Effector CD4-positive, alpha-beta T cell (primary cell): ENCODE measurements at places on chromosomes 6 and 20.

DNA sequence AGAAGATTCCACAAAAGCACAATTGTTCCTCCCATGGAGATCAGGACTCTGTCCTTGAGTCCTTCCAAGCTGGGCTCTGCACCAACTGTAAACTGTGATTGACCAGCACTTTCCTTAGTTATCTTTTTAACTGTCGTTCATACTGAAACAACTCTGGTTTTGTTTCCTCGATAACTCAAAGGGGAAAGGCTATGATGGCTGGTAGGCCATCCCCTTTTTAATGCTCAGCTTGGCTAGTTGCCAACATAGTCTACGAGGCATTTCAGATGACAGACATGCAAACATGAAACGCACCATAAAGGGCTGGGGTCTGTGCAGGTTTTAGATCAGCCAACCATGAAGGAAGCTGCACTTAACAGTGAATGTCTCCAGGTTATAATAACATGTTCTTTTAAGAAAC lies 497.1 kb upstream of the ARID1B start:
- no peak for DNase-seq

DNA sequence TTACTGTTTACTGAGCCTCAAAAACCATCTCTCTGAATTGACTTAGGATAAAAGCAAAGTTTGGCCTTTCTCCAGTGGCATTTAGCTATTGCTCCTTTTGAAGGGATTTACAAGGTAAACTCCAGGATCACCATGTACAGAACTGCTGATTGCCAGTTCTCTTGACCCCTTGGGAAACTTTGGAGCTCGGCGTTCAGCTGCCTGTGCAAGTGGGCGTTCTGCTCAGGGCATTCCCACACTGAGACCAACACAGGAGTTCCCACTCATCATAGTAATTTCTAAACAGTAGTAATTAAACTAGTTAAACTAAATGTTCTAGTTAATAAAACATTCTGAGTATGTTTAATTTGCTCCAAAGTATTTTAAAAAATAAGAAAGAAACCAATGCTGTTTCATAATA lies 14.9 kb downstream of the KCNQ5 start:
- no peak for DNase-seq

GRCh38 chr20:63978319-63979228 lies 868 bp downstream of the SAMD10 start:
- DNase-seq = no peak

DNA sequence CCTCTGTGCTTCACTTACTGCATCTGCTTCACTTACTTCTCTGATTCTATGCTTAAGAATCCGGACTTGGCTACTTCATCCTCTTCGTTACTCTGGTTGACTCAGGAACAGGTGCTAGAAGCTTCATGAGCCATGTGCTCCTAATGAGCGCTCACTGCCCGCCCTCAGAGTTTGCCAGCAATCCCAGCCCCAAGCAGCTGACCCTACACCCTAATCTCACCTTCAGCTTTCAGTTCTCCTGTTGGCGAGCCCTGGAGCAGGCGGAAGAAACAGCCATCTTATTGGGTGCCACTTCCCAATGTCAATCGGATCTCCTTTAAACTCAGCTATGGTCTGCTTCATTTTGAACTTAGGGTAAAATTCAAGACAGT lies 61.3 kb downstream of the FOXA2 start:
- no peak for DNase-seq

GRCh38 chr6:96330884-96331283 lies 190.7 kb upstream of the UFL1 start:
- no peak for DNase-seq

DNA sequence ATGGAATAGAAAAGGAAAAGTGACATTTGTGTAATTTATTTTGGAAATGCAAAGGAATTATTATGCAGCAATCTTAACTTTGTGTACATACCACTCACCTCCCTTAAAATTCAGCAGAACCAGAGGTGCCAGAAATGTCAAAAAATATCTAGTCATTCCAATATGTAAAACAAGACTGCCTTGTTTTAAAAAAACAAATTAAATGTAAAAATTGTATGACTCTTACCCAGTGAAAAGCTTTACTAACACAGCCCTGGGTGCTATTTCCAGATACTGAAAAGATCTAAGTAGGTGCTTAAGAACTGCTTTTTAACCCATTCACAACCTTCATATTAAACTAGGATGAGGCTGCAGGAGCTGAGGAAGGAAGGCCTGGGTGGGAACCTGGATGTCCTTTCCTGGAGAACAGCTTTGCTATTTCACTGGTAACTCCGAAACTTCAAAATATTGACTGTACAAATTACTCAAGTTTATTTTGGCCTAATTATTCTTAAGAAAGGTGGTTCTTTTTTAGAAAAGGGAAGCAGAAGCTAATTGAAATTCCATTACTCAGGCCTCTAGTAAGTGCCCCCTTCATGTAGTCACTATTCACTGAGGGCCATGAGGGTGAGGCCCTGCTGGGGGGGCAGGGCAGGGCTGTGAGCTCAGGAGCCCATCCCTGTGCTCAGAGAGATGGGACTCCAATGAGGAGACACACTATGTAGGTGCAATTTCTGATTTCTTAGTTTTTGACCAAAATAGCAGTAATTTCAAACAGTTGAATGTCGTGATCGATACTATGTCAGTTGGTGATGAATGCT lies 139.6 kb downstream of the MAP3K4 start:
- DNase-seq = no peak

DNA sequence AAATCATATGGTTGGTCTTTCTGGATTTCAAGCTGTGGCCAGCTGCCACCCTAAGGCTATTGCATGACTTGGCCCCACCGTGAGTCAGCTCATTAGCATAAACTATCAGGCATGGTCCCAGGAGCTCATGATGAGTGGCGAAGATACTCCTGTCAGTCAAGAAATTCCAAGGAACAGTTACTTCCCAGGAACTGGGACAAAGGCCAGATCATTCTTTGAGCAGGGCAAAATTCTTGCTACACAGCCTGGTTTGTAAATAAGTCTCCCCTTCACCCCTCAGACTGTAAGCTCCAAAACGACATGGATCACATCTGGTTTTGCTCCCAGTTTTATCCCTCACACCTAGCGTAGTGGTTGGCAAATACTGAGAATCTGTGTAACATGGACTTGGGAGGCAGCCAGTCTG lies 33.0 kb upstream of the KIAA1586 start:
- no peak for DNase-seq

- DNase-seq = no peak
These were observed 535.2 kb upstream of the ID4 start for GRCh38 chr6:19301980-19302379.

DNA sequence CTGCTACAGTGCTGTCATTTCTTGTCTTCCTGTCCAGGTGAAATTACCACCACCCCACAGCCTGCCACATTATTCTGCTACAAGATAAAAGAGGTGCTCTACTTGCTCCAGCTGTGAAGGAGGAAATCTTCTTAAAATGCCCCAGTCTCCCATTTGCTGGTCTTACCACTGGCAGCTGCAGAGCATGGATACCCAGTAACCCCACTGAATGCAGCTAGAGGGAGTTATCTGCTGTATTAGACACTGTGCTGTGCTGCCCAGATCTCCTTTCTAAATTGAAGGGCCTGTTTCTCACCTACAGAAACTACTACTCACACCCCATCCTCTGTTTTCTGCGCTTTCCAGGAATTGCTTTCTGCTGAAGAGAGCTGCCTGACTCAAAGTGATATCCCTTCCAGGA lies 517.8 kb downstream of the PKHD1 start:
- no peak for DNase-seq

GRCh38 chr20:1927217-1927616 lies 32.0 kb downstream of the SIRPA start:
- DNase-seq = no peak

DNA sequence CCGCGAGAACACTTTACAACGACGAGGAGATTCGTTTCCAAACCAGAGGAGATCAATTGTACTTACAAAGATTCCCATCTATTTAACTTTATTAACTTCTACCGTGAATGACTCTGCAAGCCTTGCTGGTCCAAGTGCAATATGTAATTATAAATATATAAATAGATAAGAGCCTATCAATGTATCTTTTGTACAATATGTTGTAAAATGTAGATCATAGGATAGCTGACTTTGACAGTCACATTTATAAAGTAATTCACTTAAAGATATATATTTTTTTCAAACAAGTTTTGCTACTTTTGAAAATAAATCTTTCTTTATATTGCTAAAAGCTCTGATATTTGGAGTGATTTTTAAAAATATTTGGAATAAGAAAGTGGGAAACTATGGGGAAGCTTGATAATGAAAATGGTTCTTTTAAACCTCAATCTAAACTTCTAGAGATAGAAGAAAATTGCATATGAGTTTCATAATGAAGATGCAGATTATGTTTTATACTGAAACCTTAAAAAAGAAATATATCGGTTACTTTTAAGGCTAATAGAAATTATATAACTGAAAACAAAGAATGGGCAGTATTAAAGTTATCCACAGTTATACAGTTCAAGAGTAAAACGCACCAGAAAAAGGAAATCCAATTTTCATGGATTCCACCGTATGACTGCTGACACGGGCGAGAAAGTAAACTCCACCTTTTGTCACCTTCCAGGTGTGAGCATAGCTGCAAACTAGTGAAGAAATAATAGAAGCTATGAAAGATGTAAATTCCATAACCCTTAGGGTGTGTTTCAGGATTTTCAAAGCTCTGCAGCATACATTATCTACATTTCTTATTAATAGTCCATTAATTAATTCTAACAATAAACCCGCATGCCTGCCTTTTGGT lies 3.3 kb downstream of the TCF21 start:
- DNase-seq = no peak

DNA sequence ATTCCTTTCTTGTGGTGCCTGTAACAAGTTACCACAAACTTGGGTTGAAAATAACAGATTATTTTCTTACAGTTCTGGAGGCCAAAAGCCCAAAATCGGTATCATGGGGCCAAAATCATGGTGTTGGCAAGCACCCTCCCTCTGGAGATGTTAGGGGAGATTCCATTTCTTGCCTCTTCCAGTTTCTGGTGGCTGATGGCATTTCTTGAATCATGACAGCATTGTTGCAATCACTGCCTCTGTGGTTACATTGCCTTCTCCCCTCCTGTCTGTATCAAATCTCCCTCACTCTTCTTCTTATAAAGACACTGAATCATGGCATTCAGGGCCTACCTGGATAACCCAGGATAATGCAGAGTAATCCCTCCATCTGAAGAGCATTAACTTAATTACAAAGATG lies 17.9 kb upstream of the TENT5A start:
- no peak for DNase-seq

GRCh38 chr20:63101781-63102720 lies 95.3 kb upstream of the BHLHE23 start:
- peak; percentile 34 for DNase-seq

DNA sequence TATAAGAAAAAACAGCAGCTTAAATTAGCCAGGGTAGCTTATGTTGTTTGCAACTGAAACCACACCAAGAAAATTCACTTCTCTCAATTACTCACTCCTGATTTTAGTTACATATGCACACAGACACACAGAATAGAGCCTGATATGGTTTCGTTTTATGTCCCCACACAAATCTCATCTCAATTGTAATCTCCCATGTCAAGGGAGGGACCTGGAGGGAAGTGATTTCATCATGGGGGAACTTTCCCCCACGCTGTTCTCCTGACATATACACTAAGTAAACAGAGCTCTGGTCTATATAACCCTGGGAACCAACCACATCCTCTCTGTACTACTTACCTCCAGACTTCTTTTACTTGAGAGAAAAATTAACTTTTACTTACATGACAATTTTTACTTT lies 9.8 kb downstream of the OR12D1 start:
- DNase-seq = no peak

GRCh38 chr6:37347670-37348111 lies 6.1 kb upstream of the RNF8 start:
- no peak for DNase-seq

DNA sequence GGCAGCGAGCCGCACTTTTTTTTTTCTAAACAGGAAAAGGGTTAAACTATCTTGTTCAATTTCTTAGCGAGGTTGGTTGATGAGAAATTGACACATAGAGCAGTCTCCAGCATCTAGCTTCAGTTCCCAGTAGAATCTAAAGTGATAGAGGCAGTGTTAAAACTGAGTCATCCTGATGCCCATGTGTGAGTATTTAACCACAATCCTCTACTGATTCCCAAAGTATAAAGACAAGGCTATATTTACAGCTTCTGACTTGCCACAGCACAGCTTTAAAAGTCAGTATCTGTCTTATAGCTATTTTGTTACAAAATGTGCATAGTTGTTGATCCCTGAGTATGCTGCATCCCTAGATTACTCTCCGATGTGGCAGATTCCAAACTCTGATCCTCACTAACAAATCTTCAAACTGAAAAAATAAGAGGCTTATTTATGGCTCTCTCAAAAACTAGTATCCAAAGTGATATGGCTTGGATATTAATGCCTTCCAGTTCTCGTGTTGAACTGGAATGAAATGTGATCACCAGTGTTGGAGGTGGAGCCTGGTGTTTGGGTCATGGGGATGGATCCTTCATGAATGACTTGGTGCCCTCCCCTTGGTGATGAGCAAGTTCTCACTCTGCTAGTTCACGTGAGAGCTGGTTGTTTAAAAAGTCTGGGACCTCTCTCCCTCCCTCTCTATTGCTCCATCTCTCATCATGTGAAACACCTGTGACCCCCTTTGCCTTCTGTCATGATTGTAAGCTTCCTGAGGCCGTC lies 13.1 kb upstream of the POPDC3 start:
- DNase-seq = no peak

DNA sequence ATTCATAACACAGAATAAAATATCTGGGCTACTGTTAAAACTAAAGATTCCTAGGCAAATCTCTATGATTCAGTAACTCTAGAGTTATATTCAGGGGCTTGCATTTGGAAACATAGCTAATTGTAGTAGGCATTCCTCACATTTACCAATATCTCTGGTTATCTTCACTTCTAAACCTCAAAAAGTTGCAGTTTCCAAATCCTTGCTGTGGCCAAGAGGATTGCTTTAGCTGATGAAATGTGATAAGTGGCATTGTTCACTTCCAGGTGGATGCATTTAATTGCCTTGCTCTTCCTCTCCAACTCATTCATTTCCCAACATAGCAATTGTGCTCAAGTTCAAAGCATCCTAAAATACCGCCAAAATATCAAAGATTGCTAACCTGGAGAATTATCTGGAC lies 246.6 kb downstream of the GRIK2 start:
- no peak for DNase-seq

DNA sequence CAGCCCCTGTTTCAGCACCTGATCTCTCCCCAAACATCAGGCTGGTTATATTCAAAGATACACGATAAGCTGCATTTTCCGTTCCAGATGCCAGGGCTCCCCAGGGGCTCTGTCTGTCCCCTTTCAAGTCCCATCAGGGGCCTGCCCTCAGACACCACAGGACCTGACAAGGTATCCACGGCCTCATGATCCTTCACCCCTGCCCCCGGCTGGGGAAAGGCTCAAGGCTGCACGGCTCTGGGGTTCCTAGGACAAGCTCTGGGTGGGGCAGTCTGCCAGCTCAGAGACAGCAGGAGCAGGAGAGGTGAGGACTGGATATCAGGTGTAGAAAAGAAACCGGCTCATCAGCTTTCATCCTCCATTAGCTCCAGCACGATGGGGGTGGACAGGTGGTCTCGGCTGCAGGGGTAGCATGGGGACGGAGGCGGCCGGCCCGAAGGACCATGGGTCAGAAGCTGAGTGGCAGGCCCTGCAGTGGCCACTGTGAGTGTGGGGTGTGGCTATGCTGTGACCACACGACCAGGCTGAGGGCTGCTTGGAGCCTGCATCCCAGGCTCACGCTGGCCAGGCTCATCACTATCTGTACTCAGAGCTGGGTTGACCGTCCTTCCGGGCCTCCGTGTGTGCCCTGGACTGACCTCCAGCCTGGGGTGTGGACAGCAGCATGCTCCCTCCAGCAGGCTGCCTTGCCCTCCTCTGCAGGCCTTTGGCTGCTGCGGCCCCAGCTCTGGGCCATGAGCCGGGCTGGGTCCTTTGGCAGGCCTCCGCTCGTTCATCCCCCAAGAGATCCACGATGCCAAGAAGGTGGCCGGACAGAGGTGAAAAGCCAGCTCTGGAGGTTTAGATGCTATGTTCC lies 386.2 kb downstream of the THBS2 start:
- no peak for DNase-seq
